ENCODE measurements at places on chromosomes 3 and 15. TPM values are rescaled to one million over a fixed set of nuclear protein-coding genes. Genes with fewer than 3 reads are reported as not detected.

GASK1A gene
- total RNA-seq: 0.18 TPM

SLC24A5 gene
- total RNA-seq: not detected

NRG4 gene
- not detected for total RNA-seq

CD276 gene
- 37.5 TPM for total RNA-seq

MCF2L2 gene
- under 0.01 TPM for total RNA-seq

PGBD4 gene
- 1.9 TPM for total RNA-seq

- no peak overlapping the region for H3K4me3 ChIP-seq
- H3K27me3 ChIP-seq: no peaks in the 10 kb centered on the region
- H3K4me1 ChIP-seq: no peaks in the 10 kb centered on the region
- H3K36me3 ChIP-seq: no peaks in the 10 kb centered on the region
Observed at GRCh38 chr15:94417501-94418293, 186.3 kb downstream of the MCTP2 start.

- no peak overlapping the region for H3K27ac ChIP-seq
- peaks cover 5% of the 10 kb centered on the region for H3K4me1 ChIP-seq
- no peak overlapping the region for H3K4me3 ChIP-seq
- peak; percentile 39 for DNase-seq
- H3K36me3 ChIP-seq: peaks cover 4% of the 10 kb centered on the region
Observed at GRCh38 chr15:68341760-68342725, 64.5 kb downstream of the FEM1B start.

DNA sequence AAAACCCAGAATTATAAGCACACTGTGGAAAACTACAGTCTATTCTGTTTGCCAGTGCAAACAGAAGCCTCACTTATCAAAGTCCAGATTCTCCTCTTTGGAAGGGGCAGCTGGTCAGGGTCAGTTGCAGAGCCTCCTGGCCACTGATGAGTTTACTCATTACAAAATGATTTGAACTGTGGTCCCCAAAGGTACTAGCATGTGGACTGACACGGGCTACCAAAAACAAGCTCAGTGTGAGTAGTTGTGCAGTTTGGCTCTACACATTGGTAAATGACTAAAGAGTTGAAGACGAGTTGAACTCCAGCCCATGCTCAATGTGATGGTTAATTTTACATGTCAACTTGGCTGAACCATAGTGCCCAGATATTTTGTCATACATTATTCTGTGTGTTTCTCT, 221.5 kb downstream of the ZIC4 start:
- H3K27ac ChIP-seq: no peak overlapping the region
- no peaks in the 10 kb centered on the region for H3K36me3 ChIP-seq
- no peaks in the 10 kb centered on the region for H3K27me3 ChIP-seq
- no peaks in the 10 kb centered on the region for H3K4me1 ChIP-seq

DNA sequence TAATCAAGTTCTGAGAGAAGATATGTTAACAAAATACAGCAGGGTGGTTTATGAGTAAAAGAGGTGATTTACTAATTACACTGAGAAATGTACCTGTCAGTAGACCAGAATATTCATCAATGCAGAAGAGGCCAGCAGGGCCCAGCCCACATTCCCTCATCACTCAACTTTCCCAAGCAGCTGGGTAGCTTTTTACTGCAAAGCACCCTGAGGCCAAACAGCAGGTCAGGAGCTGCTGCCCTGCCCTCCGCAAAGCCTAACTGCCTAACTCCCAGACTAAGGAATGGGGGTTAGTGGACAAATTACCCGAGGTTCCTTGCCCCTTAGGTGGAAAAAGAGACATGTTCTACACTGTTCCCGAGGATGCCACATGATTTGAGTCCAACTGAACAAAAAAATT, 108.2 kb downstream of the TBL1XR1 start:
- H3K27me3 ChIP-seq: no peaks in the 10 kb centered on the region
- no peak overlapping the region for H3K4me3 ChIP-seq
- no peak overlapping the region for H3K27ac ChIP-seq

GRCh38 chr3:62558549-62559112, 185.3 kb upstream of the FEZF2 start:
- peaks cover 2% of the 10 kb centered on the region for H3K27me3 ChIP-seq
- H3K27ac ChIP-seq: no peak overlapping the region
- peaks cover 2% of the 10 kb centered on the region for H3K4me1 ChIP-seq
- H3K4me3 ChIP-seq: no peak overlapping the region
- H3K36me3 ChIP-seq: no peaks in the 10 kb centered on the region
- DNase-seq: peak; percentile 13

DNA sequence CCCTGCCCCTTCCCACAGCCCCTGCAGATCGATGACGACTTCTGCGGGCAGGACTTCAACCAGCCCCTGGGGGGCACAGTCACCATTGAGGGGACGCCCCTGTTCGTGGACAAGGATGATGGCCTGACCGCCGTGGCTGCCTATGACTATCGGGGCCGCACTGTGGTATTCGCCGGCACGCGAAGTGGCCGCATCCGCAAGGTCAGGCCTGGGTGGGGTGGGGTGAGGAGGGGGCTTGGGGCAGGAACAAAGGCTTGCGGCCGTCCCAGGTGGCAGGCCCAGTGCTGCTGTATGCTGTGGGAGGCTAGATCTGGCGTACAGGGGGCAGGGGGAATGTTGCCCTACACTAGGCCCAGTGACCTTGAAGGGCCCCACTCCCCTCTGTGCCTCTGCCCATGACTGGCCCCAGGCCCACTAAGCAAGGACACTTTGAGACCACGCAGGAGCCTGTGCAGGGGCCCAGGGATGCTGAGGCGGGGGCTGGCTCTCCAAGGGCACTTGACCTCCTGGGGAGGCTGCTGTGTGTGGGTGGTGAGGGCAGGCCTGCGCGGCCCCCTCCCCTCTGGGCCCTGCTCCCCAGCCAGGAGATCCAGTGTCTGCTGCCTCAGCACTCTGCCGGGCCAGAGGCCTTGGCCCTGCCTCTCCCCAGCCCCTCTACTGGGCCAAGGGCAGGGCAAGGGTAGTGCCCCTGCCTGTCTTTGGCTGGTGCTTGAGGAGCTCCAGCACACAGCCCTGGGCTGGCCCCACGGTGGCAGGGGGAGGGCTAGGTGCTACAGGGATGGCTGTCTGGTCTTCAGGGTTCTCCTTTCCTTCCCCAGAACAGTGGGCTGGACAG, 8.7 kb downstream of the PLXNA1 start:
- H3K4me1 ChIP-seq: no peaks in the 10 kb centered on the region
- H3K27me3 ChIP-seq: no peaks in the 10 kb centered on the region
- no peak for DNase-seq
- no peak overlapping the region for H3K27ac ChIP-seq

- H3K4me3 ChIP-seq: peak overlapping the region; percentile 37
- peak overlapping the region; percentile 66 for H3K27ac ChIP-seq
- H3K27me3 ChIP-seq: peaks cover 16% of the 10 kb centered on the region
- DNase-seq: no peak
Observed at GRCh38 chr15:70098461-70099166, 897 bp upstream of the TLE3 start.

GRCh38 chr15:25789211-25789610, 73.9 kb downstream of the ATP10A start:
- H3K27me3 ChIP-seq: no peaks in the 10 kb centered on the region
- DNase-seq: peak; percentile 20
- H3K4me3 ChIP-seq: no peak overlapping the region
- H3K36me3 ChIP-seq: no peaks in the 10 kb centered on the region

- H3K27me3 ChIP-seq: peaks cover 53% of the 10 kb centered on the region
- no peaks in the 10 kb centered on the region for H3K4me1 ChIP-seq
- DNase-seq: peak; percentile 8
- no peak overlapping the region for H3K4me3 ChIP-seq
Observed at GRCh38 chr15:51260202-51260601, 78.2 kb downstream of the CYP19A1 start.

GRCh38 chr3:50325113-50325480, 2.6 kb upstream of the HYAL2 start:
- no peaks in the 10 kb centered on the region for H3K27me3 ChIP-seq
- H3K4me3 ChIP-seq: no peak overlapping the region
- H3K27ac ChIP-seq: no peak overlapping the region
- no peak for DNase-seq
- peaks cover 12% of the 10 kb centered on the region for H3K36me3 ChIP-seq

DNA sequence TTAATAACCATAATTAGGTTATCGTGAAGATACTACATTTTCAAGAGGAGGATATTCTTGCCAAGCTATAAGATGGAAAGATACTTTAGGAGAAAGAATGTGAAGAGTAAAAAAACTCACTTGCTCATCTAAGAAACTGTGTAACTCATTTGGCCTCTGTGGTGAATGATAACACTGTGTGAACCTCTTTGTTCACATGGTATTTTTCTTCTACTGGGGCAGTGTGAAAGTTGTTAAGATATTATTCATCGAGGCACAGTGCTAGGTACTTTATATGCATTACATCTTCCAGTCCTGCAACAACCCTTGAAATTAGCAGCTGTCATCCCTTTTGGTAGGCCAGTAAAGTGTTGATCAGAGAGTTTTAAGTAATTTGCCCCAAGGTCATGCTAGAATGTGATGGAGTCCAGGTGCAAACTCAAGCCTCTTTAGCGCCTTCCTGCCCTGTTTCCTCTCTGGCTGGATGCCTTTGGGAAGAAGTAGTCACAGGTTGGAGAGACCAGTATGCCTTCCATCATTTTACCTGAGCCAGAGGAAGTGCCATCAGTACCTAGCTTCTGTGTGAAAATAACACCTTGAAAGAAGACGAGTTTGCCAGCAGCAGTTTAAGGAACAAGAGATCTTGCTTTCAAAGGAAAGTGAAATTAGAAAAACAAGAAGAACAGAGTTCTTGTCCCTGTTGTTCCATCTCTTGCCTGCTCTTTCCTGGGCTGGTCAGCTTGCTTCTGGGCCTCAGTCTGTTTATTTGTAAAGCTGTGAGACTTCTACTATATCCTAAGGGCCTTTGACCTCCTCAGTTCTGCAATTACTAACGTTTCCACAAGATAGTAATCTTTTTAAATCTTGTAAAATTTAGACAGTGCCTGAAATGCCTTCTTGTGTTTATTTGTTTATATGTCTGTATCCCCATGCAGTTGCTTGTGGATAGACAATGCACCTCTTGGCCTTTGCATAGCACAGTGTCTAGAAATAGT, 179.3 kb downstream of the FNDC3B start:
- H3K4me1 ChIP-seq: peaks cover 12% of the 10 kb centered on the region
- H3K27me3 ChIP-seq: no peaks in the 10 kb centered on the region
- H3K27ac ChIP-seq: no peak overlapping the region
- no peak overlapping the region for H3K4me3 ChIP-seq

- no peaks in the 10 kb centered on the region for H3K36me3 ChIP-seq
- H3K27ac ChIP-seq: no peak overlapping the region
- H3K4me1 ChIP-seq: peaks cover 2% of the 10 kb centered on the region
- peaks cover 3% of the 10 kb centered on the region for H3K27me3 ChIP-seq
- H3K4me3 ChIP-seq: no peak overlapping the region
Observed at GRCh38 chr15:89993349-89993748, 7.8 kb upstream of the ZNF710 start.

DNA sequence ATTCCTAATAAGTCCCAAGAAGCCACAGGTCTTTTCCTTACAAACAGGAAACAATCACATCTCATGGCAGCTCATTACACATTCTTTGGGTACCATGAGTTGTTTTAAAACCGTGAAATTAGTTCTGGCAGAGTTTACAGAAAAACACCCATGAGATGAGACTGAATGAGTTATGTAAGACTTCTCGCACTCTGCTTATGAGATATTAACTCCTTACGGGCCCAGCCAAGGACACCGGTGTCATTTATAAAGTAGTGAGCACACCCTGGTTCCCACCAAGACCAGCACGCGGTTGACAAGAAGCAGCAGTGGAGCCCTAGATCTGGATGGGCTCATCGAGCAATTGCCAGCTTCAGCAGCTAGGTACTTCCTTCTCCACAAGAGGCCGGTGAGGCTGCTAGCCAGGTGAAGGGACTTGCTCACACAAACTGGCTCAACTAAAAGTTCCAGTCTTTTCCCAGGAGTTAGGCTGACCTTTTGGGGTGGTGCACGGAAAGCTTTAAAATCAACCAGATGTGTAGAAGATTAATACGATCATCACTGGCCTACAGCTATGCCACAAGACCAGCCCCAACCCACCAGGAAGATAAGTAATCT, 318.6 kb upstream of the ICE2 start:
- peaks cover 8% of the 10 kb centered on the region for H3K4me1 ChIP-seq
- no peak overlapping the region for H3K27ac ChIP-seq
- H3K4me3 ChIP-seq: no peak overlapping the region
- H3K27me3 ChIP-seq: no peaks in the 10 kb centered on the region
- DNase-seq: no peak
- no peaks in the 10 kb centered on the region for H3K36me3 ChIP-seq

Measured in IMR-90 (cell line).